Heart left ventricle (tissue), 16 donors: ENCODE measurements at places on chromosomes 12 and 14. TPM values are rescaled to one million over a fixed set of nuclear protein-coding genes. Genes with fewer than 3 reads are reported as not detected.

Gene PMCH
- not detected for total RNA-seq

- H3K4me3 ChIP-seq: no peak overlapping the region
- no peaks in the 10 kb centered on the region for H3K36me3 ChIP-seq
- H3K4me1 ChIP-seq: no peaks in the 10 kb centered on the region
These were observed 16.0 kb upstream of the EVL start for GRCh38 chr14:100049220-100049619.

DNA sequence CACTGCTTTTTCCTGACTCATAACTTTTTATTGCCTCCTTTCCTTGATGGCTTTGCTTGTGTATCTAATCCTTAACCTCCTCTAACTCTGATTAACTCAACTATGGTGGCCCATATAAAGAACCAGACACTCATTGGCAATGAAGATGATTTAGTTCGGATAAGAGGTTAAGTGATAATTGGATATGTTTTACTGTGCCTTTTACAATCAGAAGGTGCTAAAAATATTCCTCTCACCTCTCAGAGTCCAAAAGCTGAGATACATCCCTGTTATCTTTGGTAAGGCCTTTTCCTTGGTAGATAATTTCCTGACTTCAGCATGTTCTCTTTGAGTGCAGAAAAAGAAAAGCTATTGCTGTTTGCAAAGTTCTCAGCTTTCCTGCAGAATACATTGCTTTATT, 367.7 kb downstream of the SLC16A7 start:
- no peaks in the 10 kb centered on the region for H3K36me3 ChIP-seq
- DNase-seq: no peak
- H3K27ac ChIP-seq: no peak overlapping the region
- no peaks in the 10 kb centered on the region for H3K4me1 ChIP-seq

- H3K27me3 ChIP-seq: no peaks in the 10 kb centered on the region
- no peak overlapping the region for H3K4me3 ChIP-seq
- DNase-seq: no peak
- H3K36me3 ChIP-seq: no peaks in the 10 kb centered on the region
- no peaks in the 10 kb centered on the region for H3K4me1 ChIP-seq
These were observed 53.9 kb downstream of the GNG2 start for GRCh38 chr14:51914310-51914709.

- peaks cover 50% of the 10 kb centered on the region for H3K4me1 ChIP-seq
- H3K27ac ChIP-seq: peak overlapping the region; percentile 59
- H3K36me3 ChIP-seq: no peaks in the 10 kb centered on the region
- no peak for DNase-seq
- H3K4me3 ChIP-seq: peak overlapping the region; percentile 23
These were observed 682 bp downstream of the FLRT2 start for GRCh38 chr14:85530626-85531025.

DNA sequence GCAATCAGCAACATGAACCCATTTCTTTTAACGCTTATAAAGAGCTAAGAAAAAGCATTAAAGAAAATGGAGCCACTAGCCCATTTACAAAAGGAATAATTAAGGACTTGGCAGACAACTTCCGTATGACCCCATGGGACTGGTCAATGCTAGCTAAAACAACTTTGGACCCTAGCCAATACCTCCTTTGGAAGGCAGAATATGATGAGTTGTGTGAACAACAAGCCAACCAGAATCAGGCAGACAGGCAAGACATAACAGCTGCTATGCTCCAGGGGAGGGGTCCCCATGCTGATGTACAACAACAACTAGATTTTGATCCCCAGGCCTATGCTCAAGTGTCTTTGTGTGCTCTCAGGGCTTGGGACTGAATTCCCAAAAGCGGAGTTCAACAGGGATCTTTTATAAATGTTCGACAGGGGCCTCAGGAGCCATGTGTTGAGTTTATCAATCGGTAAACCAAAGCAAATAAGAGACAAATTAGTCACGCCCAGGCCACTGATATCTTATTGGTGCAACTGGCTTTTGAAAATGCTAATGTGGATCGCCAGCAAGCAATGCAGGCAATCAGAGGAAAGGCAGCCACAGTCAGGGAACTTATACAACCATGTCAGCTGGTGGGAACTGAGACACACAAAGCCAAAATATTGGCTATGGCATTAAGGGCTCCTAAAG, 254.4 kb upstream of the DIO2 start:
- no peaks in the 10 kb centered on the region for H3K4me1 ChIP-seq
- H3K36me3 ChIP-seq: no peaks in the 10 kb centered on the region
- no peaks in the 10 kb centered on the region for H3K27me3 ChIP-seq
- H3K27ac ChIP-seq: no peak overlapping the region
- H3K4me3 ChIP-seq: no peak overlapping the region

DNA sequence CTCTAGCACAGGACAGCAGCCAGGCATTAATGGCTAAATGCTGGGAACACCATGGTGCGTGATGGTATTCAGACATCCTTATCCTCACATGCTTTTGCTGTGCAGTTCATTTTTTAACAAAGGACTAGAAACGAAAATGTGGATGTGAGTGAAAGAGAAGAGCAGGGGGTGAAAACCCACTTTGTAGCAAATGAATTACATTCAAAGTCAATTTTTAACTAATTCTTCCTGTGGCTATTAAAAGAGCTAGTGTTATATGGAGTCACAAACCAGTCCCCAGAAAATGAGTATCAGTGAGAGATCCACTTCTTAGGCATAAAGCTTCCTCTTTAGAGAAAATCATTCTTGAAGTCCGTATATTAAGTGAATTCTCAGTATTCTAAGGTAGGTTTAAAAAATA, 592.0 kb upstream of the LMO3 start:
- H3K4me3 ChIP-seq: no peak overlapping the region
- DNase-seq: no peak
- no peaks in the 10 kb centered on the region for H3K36me3 ChIP-seq
- no peak overlapping the region for H3K27ac ChIP-seq
- H3K4me1 ChIP-seq: no peaks in the 10 kb centered on the region
- no peaks in the 10 kb centered on the region for H3K27me3 ChIP-seq

- H3K4me1 ChIP-seq: no peaks in the 10 kb centered on the region
- DNase-seq: no peak
- H3K27ac ChIP-seq: no peak overlapping the region
- no peaks in the 10 kb centered on the region for H3K27me3 ChIP-seq
- H3K4me3 ChIP-seq: no peak overlapping the region
- no peaks in the 10 kb centered on the region for H3K36me3 ChIP-seq
These were observed 25.1 kb downstream of the SLC4A8 start for GRCh38 chr12:51449580-51450246.

Gene ADAM21
- 0.40 TPM for total RNA-seq

DNA sequence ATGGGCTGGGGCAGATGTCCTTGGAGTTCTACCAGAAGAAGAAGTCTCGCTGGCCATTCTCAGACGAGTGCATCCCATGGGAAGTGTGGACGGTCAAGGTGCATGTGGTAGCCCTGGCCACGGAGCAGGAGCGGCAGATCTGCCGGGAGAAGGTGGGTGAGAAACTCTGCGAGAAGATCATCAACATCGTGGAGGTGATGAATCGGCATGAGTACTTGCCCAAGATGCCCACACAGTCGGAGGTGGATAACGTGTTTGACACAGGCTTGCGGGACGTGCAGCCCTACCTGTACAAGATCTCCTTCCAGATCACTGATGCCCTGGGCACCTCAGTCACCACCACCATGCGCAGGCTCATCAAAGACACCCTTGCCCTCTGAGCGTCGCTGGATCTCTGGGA, 2.7 kb upstream of the SMIM41 start:
- no peaks in the 10 kb centered on the region for H3K27me3 ChIP-seq
- H3K36me3 ChIP-seq: peaks cover 37% of the 10 kb centered on the region
- no peak overlapping the region for H3K4me3 ChIP-seq
- DNase-seq: no peak

DNA sequence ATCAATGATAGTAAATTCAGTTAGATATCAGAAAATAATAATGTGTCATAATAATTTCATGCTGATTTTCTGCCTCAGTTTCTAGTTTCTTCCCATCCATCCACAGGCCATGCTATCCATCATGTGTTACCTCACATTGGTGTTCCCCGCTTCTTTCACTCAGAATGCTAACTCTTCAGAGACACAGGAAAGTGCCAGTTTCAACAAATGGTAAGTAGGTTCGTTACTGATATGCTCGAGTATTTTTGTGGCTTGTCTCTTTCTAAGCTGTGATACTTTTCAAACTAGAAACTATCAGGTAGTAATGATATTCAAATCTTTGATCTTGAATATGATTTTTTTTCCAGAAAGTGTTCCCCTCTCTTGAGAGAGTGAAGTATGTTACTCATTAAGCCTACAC, 1.5 kb downstream of the KLRB1 start:
- H3K4me3 ChIP-seq: no peak overlapping the region
- no peaks in the 10 kb centered on the region for H3K4me1 ChIP-seq

DNA sequence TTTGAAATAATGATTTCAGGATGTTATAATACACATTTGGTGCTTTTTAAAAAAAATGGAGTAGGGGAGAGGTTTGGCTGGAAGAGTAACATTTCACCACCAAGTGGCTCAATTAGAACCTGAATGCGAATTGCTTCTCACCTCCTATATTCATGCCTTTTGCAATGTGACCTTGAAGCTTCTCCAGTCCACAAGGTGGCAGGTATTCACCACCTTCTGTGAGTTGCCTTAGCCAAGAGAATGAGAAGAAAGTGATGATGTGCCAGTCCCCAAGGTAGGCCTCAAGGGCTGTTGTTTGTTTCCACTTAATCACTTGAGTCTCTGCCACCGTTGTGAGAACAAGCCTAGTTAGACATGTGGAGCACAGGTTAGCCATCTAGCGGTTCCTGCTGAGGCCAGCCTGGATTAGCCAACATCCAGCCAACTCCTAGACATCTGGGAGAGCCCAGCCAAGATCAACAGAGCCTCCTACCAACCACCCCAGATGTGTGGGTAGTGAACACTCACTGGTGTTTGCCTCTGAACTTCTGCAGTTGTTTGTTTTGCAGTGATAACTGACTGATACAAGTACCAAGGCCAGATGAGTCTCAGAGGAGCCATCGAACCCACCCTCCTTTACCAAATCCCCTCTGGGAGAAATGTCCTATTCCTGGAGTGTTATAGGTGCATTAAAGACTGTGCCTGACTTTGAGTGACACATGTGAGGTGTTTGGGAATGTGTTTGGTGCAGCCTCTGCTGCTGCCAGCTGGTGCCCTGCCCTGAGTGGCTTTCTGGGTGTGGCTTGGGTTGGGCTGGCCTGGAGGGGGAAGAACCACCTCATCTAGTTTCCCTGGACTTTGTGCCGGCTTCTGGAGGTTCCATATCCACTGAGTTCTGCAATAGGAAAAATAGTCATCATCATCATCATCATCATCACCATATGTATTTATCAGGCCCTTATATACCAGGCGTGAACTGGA, 132.5 kb upstream of the RFLNA start:
- no peaks in the 10 kb centered on the region for H3K36me3 ChIP-seq
- H3K27me3 ChIP-seq: no peaks in the 10 kb centered on the region
- H3K27ac ChIP-seq: no peak overlapping the region
- DNase-seq: no peak
- no peak overlapping the region for H3K4me3 ChIP-seq
- H3K4me1 ChIP-seq: no peaks in the 10 kb centered on the region

DNA sequence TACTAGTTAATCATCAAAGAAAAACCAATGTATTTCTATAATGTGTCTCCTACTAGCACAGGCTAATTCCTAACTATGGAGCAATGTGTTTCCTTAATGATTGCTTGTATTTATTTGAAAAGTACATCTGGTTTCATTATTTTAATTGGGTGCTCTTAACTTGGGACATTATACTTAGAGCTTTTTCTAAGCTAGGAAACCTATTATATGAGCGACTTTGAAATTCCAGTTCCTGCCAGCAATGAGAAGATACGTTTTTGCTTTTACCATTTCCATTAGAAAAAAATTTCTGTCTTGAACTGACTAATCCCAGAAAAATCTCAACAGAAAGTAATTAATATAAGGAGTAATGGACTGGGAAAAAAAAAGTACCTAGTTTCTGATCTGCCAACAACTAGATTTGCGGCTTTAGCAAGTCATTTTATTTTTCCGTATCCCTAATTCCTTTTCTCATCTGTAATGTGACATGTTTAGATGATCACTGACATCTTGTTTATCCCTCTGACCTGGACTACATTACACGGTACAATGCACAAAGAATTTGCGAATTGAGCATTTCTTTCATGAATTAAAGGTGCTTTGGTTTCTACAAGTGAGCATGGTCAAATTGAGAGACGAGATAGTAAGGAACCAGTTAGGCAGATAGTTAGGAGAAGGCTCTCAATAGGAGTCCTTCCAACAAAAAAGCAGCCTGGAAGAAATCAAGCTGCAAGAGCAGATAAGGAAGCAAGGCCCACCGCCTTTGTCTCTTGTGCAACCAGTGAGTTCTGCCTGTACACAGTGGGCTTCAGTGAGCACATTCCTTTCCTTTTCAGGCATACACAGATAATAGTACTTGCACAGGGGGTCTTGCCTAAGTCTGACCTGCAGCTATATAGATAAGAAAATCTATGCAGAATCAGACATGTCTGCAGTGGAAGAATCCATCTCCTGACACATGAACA, 1765.0 kb upstream of the FLRT2 start:
- no peaks in the 10 kb centered on the region for H3K36me3 ChIP-seq
- no peaks in the 10 kb centered on the region for H3K27me3 ChIP-seq
- no peak overlapping the region for H3K27ac ChIP-seq
- DNase-seq: no peak

- H3K36me3 ChIP-seq: no peaks in the 10 kb centered on the region
- H3K27ac ChIP-seq: no peak overlapping the region
- peaks cover 21% of the 10 kb centered on the region for H3K4me1 ChIP-seq
- no peak overlapping the region for H3K4me3 ChIP-seq
- no peak for DNase-seq
These were observed 113.3 kb upstream of the TMPO start for GRCh38 chr12:98402091-98402490.

DNA sequence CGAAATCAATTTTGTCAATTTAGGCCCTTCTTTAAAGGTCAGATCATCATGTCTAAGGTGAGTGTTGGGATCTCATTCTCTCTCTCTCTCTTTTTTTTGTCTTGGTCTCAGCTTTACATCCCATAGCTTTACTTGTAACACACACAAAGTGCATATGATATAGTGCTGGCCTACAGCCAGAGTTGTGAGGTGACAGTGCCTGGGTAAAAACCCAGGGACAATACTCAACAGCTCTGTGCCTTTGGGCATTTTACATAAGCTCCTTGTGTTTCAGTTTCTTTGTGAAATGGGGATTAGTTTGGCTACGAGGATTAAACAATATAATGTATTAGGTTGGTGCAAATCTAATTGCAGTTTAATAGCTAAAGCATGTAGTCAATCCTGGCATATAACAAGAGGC, 40.2 kb downstream of the GRIP1 start:
- H3K27me3 ChIP-seq: no peaks in the 10 kb centered on the region
- no peak overlapping the region for H3K4me3 ChIP-seq
- no peak overlapping the region for H3K27ac ChIP-seq
- no peaks in the 10 kb centered on the region for H3K4me1 ChIP-seq
- H3K36me3 ChIP-seq: no peaks in the 10 kb centered on the region
- no peak for DNase-seq

GRCh38 chr12:57016348-57016747, at the start of gene TAC3:
Gene TAC3 (minus strand): TSS chr12:57016529. CDS start chr12:57015797, 732 bp downstream.
- H3K4me1 ChIP-seq: peaks cover 5% of the 10 kb centered on the region
- peaks cover 10% of the 10 kb centered on the region for H3K27me3 ChIP-seq
- DNase-seq: no peak
- H3K4me3 ChIP-seq: no peak within 1 kb of the TSS

- H3K4me1 ChIP-seq: peaks cover 4% of the 10 kb centered on the region
- no peaks in the 10 kb centered on the region for H3K36me3 ChIP-seq
- peak overlapping the region; percentile 72 for H3K4me3 ChIP-seq
- no peaks in the 10 kb centered on the region for H3K27me3 ChIP-seq
- DNase-seq: no peak
These were observed 27.0 kb upstream of the HIGD1C start for GRCh38 chr12:50925342-50925651.

Gene SLC35F4
- not detected for total RNA-seq

GRCh38 chr12:48882315-48882687, 16.6 kb upstream of the RND1 start:
- no peak overlapping the region for H3K4me3 ChIP-seq
- H3K27ac ChIP-seq: peak overlapping the region; percentile 8
- H3K36me3 ChIP-seq: no peaks in the 10 kb centered on the region
- peaks cover 4% of the 10 kb centered on the region for H3K4me1 ChIP-seq
